ENCODE measurements at places on chromosomes 4 and X.

- no peak for DNase-seq
Observed at GRCh38 chr4:161817914-161818313, 345.9 kb downstream of the FSTL5 start.

GRCh38 chr4:140296335-140297220 lies 76.9 kb upstream of the SCOC start:
- no peak for DNase-seq

DNA sequence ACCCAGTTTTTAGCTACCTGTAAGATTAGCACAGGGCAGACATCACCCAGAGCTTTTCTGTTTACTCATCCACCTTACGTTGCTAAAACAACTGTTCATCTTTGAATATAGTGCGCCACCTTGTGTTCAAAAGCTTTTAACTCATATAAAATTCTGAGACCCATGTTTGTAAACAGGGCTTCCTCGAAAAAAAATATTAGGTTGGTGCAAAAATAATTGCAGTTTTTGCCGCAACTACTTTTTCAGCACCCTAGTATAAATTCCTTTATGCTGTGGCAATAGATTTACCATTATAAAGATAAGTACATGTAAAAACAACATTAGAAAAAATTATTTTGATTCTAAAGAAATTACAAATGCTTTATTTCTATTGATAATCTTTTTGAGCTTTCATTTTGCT lies 147.9 kb downstream of the LRBA start:
- peak; percentile 45 for DNase-seq

- DNase-seq = no peak
Observed at GRCh38 chr4:41384992-41385391, 128.3 kb downstream of the UCHL1 start.

- DNase-seq = no peak
Observed at GRCh38 chr4:55568905-55569504, 22.3 kb upstream of the CLOCK start.

GRCh38 chr4:2932951-2933565 lies 30.1 kb downstream of the NOP14 start:
- no peak for DNase-seq

DNA sequence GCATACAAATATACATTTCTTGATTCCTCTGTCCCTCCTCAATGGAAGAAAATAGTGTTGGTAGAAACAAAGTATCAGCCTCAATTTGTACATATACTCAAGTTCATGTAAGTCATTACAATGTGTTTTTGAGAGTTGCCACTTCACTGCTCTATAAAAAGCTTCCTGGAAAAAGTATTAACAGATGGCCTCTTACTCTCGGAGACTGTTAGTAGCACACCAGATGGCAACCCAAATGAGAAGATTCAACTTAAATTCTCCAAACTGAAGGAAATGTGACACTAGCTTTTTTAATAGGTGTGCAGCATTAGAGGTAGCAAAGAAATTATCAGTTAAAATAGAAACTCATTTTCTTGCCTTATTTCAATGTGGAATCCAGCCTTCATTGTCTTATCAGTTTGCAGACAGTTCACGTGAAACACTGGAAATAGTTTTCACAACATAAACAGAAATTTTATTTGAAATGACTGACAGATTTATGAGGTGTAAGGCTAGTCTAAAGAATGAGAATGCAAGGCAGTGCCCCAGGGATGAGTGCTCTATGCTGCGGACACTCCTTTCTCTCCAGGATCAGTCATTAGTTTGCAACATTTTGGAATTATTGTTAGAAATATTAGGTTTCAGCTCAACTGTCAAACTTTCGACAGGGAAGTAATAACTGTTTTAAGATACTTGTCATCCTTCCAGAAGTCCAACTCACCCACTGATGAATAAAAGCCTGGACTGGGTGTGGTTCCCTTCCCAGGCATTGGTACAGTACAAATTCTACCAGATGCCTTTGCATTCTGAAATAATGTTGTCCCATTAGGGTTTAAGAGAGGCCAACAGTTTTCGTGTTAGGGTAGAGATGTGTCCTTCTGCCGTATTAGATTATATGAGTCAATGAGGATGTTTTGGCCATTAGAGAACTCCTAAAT lies 50.9 kb downstream of the IDS start:
- DNase-seq = no peak

DNA sequence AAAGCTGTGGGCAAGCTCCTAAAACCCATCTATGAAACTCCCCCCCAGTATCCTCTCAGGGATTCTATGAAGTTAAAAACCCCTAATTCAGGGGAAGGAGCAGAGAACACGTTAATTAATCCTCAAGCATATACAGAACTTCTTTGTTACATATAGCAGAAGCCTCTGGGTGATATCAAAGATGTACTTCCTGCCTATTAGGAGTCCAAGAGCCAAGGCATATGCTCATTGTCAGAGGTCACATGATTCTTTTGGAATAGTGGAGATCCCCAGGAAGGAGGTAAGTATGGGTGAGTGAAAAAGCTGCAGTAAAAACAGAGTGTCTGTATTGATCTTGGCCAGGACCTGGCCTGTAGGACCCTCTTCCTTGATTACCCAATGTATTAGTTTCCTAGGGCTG lies 2.9 kb upstream of the SPARCL1 start:
- no peak for DNase-seq

DNA sequence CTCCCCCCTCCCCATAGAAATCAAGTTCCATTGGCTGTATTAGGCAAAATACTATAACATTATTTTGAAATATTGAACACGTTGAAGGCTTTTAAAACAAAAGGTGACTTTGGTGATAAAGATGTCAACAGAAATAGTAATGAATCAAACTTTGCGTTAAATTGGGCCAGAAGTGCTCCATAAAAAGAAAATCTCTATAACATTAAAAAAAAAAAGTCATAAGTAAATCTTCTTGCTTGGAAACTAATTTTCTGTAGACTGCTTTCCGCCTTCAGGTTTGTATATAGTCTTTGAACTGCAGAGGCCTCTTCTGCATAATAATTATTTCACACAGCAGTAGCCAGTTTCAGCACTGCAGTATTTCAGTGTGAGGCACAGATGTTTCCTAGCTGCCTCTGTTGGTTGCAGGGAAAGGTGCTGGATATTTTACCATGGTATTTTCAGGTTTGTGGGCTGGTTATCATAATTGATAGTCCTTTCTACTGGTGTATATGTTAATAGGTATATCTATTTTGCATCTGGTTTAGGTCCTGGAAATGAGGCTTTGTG lies 158.9 kb downstream of the KDM6A start:
- DNase-seq = no peak

Data from GM18507 (cell line).